ENCODE measurements at places on chromosomes 1 and 21. TPM values are rescaled to one million over a fixed set of nuclear protein-coding genes. Genes with fewer than 3 reads are reported as not detected.

The SEC16B gene
- 1.3 TPM for total RNA-seq

The C1orf94 gene
- not detected for total RNA-seq

The RC3H1 gene
- 31.0 TPM for total RNA-seq

The OLFML3 gene
- total RNA-seq = 11.5 TPM

The TRIM62 gene
- 5.2 TPM for total RNA-seq

The CLCA2 gene
- total RNA-seq = not detected

The ITLN2 gene
- 41.9 TPM for total RNA-seq

The NFIA gene
- 50.7 TPM for total RNA-seq

The RUNX3 gene
- 10.0 TPM for total RNA-seq

The ZBTB8B gene
- total RNA-seq = 0.10 TPM

The KANK4 gene
- 1.7 TPM for total RNA-seq

The RNF187 gene
- 50.2 TPM for total RNA-seq

The RPS8 gene
- 1,439 TPM for total RNA-seq

The OR10J1 gene
- not detected for total RNA-seq

The SPRR2F gene
- total RNA-seq = not detected

The CNTN2 gene
- not detected for total RNA-seq

The SLC2A5 gene
- 0.39 TPM for total RNA-seq

The KRTAP10-6 gene
- not detected for total RNA-seq

The ATP5PB gene
- 38.8 TPM for total RNA-seq

The S100A14 gene
- 159 TPM for total RNA-seq

The CRYBG2 gene
- total RNA-seq = 25.2 TPM

The SLC19A1 gene
- 58.7 TPM for total RNA-seq

The CYP4A22 gene
- 0.13 TPM for total RNA-seq

The PTGS2 gene
- 12.6 TPM for total RNA-seq

The COL9A2 gene
- 4.3 TPM for total RNA-seq

Measured in upper lobe of left lung (tissue), 6 donors.